ENCODE measurements at places on chromosomes 13 and 19. TPM values are rescaled to one million over a fixed set of nuclear protein-coding genes. Genes with fewer than 3 reads are reported as not detected.

DMRTC2 gene
- not detected for total RNA-seq

TLE2 gene
- total RNA-seq: 11.5 TPM

TRPC4 gene
- 14.3 TPM for total RNA-seq

LAIR2 gene
- not detected for total RNA-seq

ZNF724 gene
- total RNA-seq: 67.2 TPM

LGALS7 gene
- total RNA-seq: not detected

TMEM255B gene
- total RNA-seq: 2.7 TPM

HPN gene
- total RNA-seq: 12.3 TPM

CEACAM4 gene
- total RNA-seq: not detected

CPT1C gene
- 98.3 TPM for total RNA-seq

NALCN gene
- total RNA-seq: 0.54 TPM

PIN1 gene
- 78.3 TPM for total RNA-seq

RFX2 gene
- total RNA-seq: 4.8 TPM

LRRC63 gene
- total RNA-seq: not detected

GRCh38 chr13:30615481-30615865 is 2.2 kb upstream of the USPL1 start:
- DNase-seq: no peak

GRCh38 chr13:113732176-113732960 is 26.7 kb upstream of the TMEM255B start:
- no peak for DNase-seq

DNA sequence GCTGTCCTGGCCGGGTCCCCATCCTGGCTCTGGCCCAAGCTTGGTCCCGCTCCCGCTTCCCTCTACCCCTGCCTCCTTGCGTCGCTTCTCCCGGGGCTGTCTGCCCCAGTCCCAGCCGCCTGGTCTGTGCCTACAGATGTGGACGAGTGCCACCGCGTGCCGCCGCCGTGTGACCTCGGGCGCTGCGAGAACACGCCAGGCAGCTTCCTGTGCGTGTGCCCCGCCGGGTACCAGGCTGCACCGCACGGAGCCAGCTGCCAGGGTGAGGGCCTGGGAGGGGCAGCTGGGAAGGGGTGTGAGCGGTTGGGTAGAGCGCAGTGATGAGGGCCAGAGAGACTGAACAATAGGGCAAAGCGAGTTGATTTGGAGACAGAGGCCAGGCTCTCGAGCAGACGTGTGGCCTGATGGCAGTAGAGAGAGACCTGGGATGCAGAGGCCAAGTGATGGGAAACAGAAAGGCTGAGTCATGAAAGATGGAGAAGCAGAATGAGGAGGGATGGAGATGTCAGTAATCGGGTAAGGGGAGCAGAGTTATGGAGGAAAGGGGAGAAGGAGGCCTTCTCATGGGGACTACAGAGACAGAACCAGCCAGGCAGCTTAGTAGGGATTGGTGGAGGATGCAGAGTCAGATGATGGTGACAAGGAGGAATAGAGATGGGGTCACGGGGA is 9.4 kb downstream of the LTBP4 start:
- no peak for DNase-seq

DNA sequence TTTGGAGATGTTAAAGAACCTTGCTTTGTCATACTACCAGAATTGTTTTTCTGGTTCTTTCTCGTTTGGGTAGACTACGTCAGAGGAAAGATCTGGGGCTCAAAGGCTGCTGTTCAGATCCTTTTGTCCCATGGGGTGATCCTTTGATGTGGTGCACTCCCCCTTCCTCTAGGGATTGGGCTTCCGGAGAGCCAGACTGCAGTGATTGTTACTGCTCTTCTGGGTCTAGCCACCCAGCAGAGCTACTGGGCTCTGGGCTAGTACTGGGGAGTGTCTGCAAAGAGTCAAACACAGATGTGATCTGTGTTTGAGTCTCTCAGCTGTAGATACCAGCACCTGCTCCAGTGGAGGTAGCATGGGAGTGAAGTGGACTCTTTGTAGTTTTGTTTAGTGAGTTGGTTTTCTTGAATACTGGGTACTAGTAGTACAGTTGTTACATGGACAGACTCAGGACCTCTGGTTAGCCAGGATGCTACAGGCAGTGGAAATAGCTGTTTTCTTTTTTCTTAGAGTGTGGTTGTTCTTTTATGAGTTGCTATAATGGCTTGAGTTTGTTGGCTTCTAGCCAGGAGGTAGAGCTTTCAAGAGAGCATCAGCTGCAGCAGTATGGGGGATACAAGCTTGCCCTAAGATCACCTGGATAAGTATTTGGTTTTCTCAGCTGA is 34.4 kb downstream of the DNAJC15 start:
- DNase-seq: no peak

DNA sequence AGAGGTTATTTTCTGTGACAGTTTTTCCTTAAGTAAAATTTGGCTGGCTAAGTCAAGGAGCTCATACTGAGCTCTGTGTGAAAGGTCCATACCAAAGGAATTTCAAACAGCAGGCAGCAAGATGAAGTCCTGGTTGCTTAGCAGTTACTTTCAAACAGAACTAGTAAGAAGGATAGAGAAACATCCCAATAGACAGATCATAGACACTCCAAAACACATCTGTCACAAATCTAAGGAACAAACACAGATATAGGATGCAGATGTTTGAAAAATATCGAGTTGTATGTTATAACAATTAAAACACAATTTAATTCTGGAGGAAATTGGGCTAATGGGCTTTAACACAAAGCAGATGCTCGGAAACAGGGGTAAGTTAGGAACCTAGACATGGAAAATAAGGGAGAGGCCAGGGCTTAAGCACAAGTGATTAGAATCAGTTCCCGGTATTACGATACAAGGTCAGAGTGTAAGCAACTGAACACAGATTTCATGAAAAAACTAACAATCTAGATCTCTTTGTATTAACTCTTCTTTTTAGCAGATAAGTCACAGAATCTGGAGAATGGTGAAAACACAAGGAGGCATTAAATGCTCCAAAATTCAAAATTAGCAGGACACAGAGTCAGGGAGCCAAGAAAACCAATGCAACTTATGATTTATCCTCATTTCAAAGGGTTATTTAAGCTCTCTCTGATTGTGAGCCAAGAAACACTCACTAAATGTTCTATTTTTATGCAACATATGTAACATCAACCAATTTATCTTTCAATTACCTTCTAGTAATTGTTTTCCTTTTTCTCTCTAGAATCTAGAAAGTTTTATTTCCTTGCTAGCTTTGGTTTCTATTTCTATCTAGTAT is 1992.9 kb upstream of the PCDH20 start:
- DNase-seq: no peak

DNA sequence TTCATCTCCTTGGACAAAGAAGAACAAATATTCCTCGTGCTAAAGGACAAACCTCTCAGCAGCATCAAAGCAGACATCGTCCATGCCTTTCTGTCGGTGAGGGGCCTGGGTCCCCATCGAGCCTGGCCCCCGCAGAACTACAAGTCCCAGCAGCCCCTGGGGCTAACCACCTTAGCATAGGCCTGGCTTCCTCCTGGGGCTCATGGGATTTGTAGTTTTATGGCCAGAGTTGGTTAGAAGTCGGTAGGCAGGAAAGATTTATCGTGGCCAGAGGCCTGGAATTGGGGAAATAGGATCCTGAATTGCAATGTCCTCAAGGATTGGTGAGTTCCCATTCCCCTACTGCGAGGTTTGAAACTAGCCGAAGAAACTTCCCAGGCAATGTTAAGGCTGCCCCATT is 19.6 kb downstream of the TMEM150B start:
- DNase-seq: peak; percentile 79

GRCh38 chr19:47509973-47510372 is 4.9 kb downstream of the NAPA start:
- DNase-seq: no peak

DNA sequence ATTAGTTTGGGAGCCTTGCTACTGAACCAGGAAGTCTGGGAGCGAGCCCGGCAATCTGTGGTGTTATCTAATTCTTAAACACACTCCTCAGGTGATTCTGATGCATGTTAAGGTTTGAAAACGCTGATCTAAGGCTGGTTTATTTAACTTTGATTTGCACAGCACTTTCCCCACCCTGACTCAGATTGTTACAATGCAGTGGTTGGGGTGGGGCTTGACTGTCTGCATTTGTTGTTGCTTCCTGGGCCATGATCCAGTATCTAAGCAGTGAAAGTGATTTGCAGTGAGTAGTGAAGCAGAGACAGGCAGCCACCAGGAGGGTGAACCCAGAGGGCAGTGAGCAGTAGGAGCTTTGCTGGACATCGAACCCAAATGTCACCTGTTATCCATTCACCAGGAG is 81.6 kb upstream of the ARGLU1 start:
- no peak for DNase-seq

GRCh38 chr19:4256563-4256962 is 9.7 kb downstream of the YJU2 start:
- no peak for DNase-seq

DNA sequence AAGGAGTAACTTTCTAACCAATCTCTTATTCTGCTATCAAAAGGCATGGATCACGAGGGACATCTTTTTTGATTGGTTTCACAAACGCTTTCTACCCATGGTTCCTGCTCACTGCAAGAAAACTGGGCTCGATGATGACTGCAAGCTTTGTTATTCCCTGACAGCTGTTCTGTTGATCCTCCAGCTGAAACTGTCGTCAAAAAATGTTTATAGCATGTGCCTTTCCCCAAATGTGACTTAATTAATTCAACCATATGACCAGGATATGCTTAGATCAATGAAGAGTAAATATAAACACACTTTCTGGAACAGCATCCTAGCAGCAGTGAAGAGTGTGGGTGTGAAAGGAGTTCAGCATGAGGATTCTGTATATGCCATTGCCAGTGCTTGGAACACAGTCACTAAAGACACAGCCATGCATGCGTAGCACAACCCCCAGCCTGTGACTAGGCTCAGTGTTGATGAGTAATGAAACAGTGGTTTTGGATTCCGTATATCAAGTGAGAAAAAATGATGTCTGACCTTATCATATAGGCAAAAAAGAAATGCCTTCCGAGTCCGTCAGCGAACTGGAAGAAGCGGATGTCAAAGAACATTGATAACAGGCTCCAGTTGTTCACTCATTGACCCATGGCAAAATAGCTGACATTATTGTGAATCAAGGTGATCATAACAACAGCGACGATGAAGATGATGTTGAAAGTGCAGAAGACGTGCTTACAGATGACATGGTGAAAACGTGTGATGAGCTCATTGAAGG is 347.4 kb downstream of the FGF9 start:
- no peak for DNase-seq

- no peak for DNase-seq
These were observed 136.6 kb downstream of the FRY start for GRCh38 chr13:32168131-32168530.

GRCh38 chr19:4388337-4389063 is 11.8 kb downstream of the SH3GL1 start:
- DNase-seq: no peak

DNA sequence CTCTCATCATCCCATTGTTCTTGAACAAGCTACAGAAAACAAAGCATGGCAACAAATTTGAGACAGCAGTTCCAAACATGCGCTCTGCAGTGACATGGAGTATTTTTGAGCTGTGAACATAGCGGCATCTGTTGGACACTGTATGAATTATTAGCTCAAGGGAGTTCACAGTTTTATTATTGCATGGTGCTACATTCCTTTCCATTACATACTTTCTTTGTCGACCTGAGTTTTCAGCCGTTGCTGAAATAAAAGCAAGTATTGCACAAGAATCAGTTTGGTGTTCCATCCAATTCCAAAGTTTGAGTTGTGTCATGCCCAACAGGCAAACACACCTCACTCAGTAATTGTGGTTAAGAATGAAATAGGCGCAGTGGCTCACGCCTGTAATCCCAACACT is 30.1 kb upstream of the METTL21C start:
- no peak for DNase-seq

GRCh38 chr13:112056739-112057438 is 10.1 kb upstream of the SOX1 start:
- DNase-seq: peak; percentile 61

DNA sequence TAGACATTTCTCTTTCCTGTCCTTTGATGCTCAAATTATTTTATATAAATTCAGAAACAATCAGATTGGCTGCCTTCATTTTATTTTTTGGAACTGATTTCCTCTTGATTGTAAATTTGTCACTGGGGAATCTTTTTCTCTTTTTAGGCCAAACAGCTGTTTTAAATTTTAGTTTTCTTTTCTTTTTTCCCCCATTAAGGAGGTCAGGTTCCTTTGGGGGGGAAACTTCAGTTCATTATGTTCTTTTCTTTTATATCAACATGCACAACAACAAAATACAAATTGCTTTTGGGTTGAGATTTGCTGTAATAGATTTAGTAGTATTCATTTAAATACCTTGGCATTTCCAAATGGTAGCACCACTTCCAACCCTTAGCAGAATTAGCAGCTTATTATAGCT is 264.8 kb upstream of the SPRY2 start:
- DNase-seq: no peak

- DNase-seq: no peak
These were observed 420.8 kb upstream of the GPC6 start for GRCh38 chr13:92805766-92806165.

DNA sequence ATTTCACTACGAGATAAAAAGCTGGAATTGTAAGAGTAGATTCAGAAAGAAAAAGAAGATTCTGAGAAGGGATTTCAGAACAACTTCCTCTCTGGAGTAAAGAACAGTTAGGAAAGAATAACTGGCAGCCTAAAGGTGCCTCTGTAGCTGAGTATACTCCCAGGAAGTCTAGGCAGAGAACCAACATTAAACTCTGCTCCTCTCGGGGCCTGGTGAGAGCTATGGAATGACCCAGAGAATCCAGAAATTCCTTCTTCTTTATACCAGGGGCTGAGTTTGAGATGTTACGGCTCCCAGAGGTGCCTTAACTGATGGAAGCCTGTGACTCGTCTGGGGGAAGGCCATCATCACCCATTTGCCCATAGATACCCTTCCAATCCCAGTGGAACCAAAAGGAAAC is 39.1 kb downstream of the FAM216B start:
- no peak for DNase-seq

- DNase-seq: peak; percentile 62
These were observed 113.2 kb upstream of the SOX21 start for GRCh38 chr13:94825507-94825906.

DNA sequence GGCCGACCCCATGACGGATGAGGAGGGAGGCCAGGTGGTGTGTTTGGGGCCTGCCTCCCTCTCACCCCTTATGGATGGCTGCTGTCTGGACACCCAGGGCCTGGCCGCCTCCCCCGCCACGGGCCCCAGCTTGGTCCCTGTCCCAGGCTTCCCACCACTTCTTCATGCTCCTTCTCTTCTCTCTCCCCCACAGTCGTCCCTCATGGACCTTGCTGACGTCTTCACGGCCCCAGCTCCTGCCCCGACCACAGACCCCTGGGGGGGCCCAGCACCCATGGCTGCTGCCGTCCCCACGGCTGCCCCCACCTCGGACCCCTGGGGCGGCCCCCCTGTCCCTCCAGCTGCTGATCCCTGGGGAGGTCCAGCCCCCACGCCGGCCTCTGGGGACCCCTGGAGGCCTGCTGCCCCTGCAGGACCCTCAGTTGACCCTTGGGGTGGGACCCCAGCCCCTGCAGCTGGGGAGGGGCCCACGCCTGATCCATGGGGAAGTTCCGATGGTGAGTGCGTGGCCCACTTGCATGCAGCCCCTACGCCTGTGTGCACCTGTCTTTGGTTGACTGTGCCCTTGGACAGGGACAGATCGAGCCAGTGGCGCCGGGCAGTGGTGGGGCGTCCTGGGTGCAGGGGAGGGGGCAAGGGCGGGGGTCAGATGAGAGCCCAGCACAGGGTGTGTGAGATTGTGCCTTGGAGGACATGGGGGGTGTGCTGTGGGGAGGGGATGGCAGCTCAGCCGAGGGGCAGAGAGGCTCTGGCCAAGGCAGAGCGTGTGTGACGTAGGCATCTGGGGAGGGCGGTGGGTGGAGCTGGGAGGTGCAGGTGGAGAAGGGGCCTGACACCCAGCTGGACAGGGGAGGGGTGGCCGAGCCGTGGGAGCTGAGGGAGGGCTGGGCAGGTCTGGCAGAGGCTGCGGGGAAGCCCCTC is 16.8 kb downstream of the EPN1 start:
- DNase-seq: no peak

- DNase-seq: no peak
These were observed 5.4 kb upstream of the NLRP7 start for GRCh38 chr19:54952591-54953344.

Data from H1 (cell line).